ENCODE measurements at places on chromosomes 11 and 22.

DNA sequence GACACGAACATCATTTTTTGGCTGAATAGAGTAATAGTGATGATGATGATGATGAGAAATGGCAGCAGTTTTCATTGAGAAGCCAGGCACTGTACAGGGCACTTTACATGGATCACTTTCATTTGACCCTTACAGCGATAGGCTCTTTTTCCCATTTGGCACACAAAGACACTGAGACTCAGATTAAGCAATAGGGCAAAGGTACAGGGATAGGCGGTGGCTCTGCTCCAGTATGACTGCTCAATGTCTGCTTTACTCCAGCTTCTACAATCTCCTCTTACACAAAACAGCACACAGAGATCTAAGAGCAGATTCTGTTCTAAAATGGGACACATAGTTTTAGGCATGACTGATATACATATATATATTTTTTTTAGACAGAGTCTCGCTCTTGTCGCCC is 40.6 kb downstream of the MPPED2 start:
- DNase-seq, result no peak
- H3K36me3 ChIP-seq, result no peaks in the 10 kb centered on the region
- peaks cover 10% of the 10 kb centered on the region for H3K27me3 ChIP-seq
- H3K4me1 ChIP-seq, result peaks cover 5% of the 10 kb centered on the region

DNA sequence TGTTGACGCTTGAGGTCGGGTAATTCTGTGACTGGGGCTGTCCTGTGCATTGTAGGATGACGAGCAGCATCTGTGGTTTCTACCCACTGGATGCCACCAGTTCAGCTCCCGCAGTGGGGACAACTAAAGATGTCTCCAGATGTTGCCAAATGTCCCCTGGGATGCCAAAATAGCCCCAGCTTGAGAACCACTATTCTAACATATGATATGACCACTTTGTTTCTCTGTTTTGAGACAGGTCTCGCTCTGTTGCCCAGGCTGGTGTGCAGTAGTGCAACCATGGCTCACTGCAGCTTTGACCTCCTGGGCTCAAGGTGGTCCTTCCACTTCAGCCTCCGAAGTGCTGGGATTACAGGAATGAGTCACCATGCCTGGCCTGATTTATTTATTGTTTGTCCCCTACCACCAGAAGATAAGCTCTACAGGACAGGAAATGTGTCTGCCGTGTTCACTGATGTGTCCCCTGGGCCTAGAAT is 4.4 kb upstream of the MEN1 start:
- H3K36me3 ChIP-seq, result no peaks in the 10 kb centered on the region
- H3K4me1 ChIP-seq, result no peaks in the 10 kb centered on the region
- no peak for DNase-seq
- no peak overlapping the region for H3K27ac ChIP-seq

DNA sequence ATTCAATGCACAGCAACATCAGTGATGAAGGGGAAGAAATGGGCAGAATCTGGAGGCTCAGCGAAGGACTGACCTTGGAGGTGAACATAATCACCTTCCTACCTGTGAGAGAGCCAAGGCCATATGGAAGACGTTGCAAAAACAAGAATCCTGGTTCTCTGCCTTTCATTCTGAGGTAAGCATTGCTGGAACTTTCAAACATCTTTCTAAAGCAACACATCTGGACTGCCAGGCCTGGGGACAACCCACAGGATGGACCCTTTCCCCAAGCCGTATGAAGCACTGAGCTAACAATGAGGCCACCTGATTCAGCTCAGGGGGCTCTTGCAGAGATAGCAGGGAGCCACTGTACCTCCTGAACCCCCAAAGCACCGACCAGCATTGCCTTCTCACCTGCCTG is 70.5 kb downstream of the ETS1 start:
- no peak for DNase-seq
- H3K27me3 ChIP-seq, result peaks cover 5% of the 10 kb centered on the region
- H3K4me3 ChIP-seq, result no peak overlapping the region
- H3K27ac ChIP-seq, result no peak overlapping the region

GRCh38 chr22:28075358-28075981 is 156.4 kb upstream of the PITPNB start:
- H3K36me3 ChIP-seq, result no peaks in the 10 kb centered on the region
- no peak overlapping the region for H3K27ac ChIP-seq
- no peaks in the 10 kb centered on the region for H3K27me3 ChIP-seq
- no peak overlapping the region for H3K4me3 ChIP-seq
- no peak for DNase-seq
- no peaks in the 10 kb centered on the region for H3K4me1 ChIP-seq

- no peaks in the 10 kb centered on the region for H3K4me1 ChIP-seq
- no peaks in the 10 kb centered on the region for H3K36me3 ChIP-seq
- no peak for DNase-seq
- H3K27me3 ChIP-seq, result no peaks in the 10 kb centered on the region
Measured at GRCh38 chr11:56700914-56701485, 2.1 kb downstream of the OR9G1 start.

- H3K36me3 ChIP-seq, result no peaks in the 10 kb centered on the region
- DNase-seq, result no peak
- H3K27me3 ChIP-seq, result no peaks in the 10 kb centered on the region
- H3K4me3 ChIP-seq, result no peak overlapping the region
- no peak overlapping the region for H3K27ac ChIP-seq
- no peaks in the 10 kb centered on the region for H3K4me1 ChIP-seq
Measured at GRCh38 chr11:64677441-64678023, 45.5 kb downstream of the NRXN2 start.
